NAMALWA (cell line): ENCODE measurements at places on chromosomes 2 and 18.

GRCh38 chr2:132891498-132891897 lies 221.5 kb upstream of the LYPD1 start:
- no peak for DNase-seq

DNA sequence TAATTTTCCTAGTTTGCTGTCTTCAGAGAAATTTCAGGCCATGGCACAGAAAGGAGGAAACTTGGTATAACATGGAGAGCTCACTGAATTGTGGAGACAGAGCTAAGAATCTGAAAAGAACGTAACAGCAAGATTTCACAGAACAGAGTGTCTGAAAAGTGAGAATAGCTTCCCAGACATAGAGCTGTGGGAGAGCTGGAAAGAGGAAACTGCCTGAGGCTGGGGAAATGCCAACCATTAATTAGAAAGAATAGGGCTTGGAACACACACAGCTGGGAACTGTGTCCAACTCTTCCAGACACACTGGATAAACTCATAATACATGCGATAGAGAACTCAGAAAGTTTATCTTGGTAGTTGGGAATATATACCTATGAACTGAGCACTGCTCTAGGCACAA lies 51.6 kb upstream of the KYNU start:
- DNase-seq, result no peak

DNA sequence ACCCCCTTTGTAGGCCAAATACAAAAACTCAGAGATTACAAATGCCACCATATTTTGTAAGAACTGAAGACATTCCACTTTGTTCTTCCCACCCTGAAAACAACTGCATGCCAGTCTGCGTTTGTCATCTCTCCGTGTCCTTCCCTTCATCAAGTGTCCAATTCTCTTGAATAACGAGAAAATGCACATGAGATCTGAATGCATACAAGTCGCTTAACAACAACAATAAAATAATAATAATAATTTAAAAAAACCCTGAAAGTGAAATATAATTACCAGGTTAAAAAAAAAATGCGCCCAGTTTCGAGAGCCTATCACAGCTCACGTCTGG lies 2.0 kb upstream of the SETBP1 start:
- no peak for DNase-seq

DNA sequence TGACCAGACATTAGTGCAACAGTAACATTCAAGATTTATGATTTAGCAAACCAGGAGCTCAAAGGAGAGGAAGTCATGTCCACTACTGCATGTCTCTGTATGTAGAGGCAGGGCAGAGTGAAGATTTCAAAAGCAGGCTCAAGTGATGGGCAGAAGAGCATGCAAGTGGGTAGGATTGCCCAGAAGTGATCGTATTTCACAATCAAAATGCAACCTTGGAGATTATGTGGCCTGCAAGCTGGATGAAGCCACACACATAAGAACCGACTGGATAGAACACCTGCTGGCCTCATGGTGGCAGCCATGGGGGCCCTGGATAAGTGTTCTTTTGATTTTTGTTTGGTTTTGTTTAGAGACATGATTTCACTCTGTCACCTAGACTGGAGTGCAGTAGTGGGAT lies 286.8 kb upstream of the RAB12 start:
- DNase-seq, result no peak

DNA sequence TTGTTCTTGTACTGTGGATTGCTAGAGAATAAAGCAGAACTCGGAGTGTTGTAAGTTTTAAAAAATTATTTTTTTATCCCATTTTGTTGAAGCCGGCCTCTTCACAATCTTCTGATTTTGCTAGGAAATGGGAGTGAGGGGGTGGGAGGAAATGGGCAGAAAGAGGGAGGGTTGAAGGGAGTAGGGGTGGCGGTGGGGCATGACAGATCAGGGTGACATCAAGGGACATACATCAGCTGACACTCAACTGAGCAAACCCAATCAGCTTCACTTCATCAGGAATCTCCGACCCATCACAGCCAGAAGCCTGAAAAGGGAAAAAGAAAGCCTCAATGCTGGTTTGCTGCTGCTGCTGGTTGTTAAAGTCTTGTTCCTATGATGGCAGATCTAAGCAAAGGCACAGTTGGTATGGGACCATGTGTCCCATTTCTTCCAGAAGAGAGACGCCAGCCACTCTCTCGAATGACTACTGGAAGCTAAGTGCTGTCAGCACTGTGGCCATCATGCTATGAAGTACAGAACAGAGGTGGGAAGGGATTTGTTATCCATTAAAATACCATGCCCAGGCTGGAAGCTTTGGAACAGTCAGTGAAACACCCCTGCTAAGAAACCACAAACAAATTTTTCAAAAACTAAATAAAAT lies 292.0 kb downstream of the STK39 start:
- no peak for DNase-seq

DNA sequence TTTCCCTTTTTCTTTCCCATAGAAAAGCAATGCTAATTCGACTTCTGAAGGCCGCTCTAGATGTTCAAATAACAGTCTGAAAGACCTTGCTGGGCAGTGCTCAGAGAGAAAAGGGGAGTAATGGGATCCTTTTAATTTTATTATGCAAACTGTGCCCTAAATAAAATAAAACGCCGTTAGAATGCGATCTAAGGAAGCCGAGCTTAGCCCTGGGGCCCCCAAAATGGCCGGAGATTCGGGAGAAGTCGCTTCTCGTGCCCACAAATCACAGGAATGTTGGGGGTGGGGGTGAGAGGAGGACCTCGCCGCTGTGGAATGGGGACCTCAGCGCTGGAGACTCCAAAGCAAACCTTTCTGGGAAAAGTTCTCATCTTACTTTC lies 8.4 kb upstream of the POU3F3 start:
- DNase-seq, result no peak

GRCh38 chr2:86556508-86556907 lies 6.7 kb downstream of the CHMP3 start:
- DNase-seq, result no peak

GRCh38 chr2:55102056-55102812 lies 52.0 kb upstream of the RTN4 start:
- no peak for DNase-seq

- no peak for DNase-seq
Observed at GRCh38 chr2:205656941-205657340, 25.4 kb upstream of the NRP2 start.

DNA sequence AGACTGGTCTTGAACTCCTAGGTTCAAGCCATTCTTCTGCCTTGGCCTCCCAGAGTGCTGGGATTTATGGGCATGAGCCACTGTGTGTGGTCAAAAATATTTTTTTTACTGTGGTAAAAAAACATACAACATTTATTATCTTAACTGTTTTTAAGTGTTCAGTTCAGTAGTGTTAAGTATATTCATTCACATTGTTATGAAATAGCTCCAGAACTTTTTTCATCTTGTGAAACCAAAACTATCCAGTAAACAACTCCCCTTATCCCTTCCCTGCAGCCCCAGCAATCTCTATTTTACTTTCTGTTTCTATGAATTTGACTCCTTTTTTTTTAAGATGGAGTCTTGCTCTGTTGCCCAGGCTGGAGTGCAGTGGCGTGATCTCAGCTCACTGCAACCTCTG lies 9.3 kb downstream of the RMC1 start:
- peak; percentile 17 for DNase-seq

GRCh38 chr2:85188852-85189251 lies 55.7 kb downstream of the TCF7L1 start:
- DNase-seq, result no peak

- no peak for DNase-seq
Observed at GRCh38 chr18:50193796-50194630, 934 bp downstream of the MYO5B start.

GRCh38 chr2:227127201-227127600 lies 36.8 kb downstream of the COL4A4 start:
- no peak for DNase-seq

GRCh38 chr2:100290718-100291151 lies 31.6 kb downstream of the LONRF2 start:
- no peak for DNase-seq

GRCh38 chr2:157777427-157777826 lies 98.7 kb downstream of the ACVR1 start:
- peak; percentile 52 for DNase-seq

DNA sequence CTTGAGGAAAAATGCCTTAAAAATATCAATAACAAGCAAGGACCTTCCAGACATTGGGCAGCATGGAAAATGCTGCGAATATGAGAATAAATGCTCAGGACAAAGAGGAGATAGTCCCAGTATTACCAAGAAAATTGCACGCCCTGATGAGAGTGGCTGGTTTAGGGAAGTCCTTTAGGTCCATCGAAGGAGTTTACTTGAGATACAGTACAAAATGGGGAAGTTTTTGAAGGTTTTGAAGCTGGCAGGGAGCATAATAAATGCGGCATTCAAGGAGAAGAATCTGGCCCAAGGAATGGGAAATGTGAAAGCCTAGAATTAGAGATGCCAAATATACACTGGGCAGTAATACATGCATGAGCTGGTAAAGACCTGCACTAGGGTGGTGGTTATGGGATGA lies 90.2 kb upstream of the SPATS2L start:
- no peak for DNase-seq

- DNase-seq, result no peak
Observed at GRCh38 chr2:196702641-196703040, 63.1 kb downstream of the CCDC150 start.

DNA sequence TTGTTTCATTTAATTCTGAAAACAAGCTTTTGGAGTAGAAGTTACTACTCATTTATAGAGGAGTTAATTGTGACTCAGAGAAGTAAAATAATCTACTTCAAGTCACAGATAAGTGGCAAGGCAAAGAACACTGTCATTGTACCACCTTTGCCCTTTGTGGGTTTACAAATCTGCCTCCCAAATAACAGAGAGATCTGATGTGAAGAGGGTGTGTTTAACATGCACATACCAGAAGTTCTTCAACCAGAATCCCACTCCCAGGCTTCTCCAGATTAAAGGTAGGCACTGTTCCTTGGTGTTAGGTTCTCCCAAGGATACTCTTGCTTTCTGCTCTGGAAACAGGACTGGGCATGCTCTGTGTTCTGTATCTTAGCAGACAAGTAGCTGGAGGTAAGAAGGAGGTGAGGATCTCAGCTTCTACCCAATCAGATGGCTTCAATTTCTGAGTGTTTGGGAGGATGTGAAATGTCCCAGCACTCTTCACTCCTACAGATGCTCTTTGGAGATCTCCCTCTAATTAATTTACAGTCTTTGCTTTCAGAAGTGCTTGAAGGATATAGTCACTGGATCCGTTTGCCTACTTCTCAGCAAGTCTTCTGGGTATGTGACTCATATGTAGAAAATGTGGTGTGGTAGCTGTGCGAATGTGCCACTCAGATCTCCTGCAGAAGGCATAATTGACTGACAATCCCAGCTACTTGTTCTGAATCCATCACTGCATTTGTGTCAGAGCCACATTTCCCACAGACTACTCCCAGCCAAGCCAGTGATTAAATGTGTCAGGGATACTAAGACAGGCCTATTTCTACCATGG lies 111.1 kb downstream of the KLHL14 start:
- no peak for DNase-seq

GRCh38 chr18:39313992-39314391 lies 1748.4 kb upstream of the CELF4 start:
- DNase-seq, result no peak

DNA sequence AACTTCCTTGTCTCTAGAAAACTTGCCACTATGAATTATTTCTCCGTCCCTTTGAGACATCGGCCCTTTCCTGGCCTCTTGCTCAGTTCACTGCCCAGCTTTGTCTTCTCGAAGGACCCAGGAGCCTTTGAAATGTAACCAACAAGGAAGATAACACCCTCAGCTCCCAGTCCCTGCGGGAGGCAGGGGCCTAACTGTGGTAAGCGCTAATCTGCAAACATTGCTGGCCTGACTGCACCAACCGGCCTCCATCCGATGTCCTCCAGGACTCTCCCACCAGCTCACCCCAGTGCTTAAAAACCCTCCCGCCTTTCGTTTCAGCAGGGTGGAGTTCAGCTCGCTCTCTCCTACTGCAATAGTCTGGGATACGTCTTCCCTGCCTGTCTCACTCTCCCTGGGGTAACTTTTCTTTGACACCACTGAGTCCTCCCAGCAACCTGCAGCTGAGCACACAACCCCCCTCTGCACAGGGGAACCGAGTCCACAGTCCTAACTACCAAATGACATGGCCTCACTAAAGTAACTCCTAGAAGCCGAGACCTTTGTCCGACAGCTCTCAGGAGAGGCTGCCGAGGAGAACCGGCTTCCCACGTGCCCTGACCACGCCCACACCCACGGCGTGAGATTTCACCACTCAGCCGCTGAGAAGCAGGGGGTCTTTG lies 76.1 kb downstream of the MBP start:
- peak; percentile 41 for DNase-seq

- no peak for DNase-seq
Observed at GRCh38 chr2:123163398-123163797, 861.7 kb upstream of the CNTNAP5 start.

DNA sequence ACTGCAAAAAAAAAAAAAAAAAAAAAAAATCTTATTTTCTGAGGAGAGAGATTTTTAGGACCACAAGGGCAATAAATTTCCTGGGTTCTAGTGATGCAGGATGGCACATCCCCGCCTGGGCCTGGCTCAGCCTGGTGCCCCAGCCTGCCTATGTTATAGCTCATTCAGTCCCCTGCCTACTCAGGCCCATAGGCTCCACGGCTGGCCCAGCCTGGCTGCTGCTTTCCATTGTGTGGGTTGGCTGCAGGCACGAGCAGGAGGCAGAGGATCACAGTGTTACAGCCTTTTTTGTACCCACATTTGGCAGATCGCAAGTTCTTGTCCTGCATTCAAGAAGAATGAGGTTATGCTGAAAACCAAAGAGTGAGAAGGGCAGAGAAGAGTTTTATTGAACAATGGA lies 2.8 kb upstream of the SULT6B1 start:
- DNase-seq, result no peak

- no peak for DNase-seq
Observed at GRCh38 chr2:209685963-209686362, 85.7 kb upstream of the UNC80 start.

- no peak for DNase-seq
Observed at GRCh38 chr2:85430752-85431569, 12.4 kb downstream of the SH2D6 start.

DNA sequence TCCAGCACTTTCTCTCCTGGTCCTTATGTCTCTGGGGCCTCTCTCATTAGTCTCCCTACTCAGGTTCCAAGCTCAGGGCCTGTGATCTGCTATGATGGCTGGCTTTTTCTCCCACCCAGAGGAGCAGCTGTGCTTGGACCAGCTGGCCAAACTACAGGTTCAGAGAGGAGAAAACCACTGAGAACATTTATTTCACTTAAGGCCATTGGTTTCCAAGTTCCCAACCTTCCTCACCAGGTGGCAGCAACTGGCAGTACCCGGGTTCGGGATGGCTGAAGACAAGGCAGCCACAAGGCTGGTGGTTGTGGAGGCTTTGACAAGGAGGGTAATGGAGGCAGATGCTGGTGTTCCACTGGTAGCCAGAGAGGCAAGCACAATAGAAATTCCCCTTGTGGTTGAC lies 29.9 kb upstream of the SELENOI start:
- DNase-seq, result no peak

DNA sequence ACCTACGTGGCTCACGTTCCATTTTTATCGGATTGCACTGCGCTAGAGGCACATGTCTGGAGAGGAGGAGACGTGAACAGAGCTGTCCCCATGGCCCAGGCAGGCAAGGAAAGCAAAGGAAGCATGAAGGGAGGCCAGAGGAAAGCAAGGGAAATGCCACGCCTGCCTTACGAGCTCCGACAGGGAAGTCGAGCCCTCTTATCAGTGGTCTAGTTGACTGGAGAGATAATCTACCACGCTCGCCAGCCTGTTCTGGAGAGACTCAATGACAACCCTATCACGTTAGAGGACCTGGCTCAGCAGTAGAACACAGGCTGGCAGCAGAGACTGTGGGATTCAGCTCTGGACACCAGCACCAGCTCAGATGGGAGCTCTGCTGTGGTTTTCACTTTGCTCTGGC lies 202.6 kb upstream of the ID2 start:
- DNase-seq, result no peak

GRCh38 chr2:85318222-85319074 lies 9.3 kb downstream of the TGOLN2 start:
- no peak for DNase-seq

GRCh38 chr2:16330012-16330411 lies 335.6 kb downstream of the CYRIA start:
- DNase-seq, result no peak
